Astrocyte of the cerebellum (primary cell): ENCODE measurements at places on chromosomes 5 and 9.

DNA sequence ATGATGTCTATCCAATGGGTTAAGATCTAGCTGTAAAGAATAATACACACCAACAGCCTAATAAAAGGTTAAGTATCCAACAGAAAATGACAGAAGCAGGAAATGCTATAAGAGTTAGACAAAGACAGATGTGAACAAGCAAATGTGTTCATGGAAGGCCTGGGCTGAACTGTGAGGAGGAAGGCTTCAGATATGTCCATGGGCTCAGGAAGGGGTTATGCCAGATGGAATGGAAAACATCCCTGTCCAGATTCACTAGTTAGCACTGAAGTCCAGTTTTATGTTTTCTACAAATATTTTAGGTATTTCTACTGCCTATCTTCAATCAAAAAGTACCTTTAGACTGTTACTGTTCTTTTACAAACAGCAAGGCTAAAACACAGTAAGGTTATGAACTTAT is 27.1 kb downstream of the ERAP1 start:
- no peak for DNase-seq

DNA sequence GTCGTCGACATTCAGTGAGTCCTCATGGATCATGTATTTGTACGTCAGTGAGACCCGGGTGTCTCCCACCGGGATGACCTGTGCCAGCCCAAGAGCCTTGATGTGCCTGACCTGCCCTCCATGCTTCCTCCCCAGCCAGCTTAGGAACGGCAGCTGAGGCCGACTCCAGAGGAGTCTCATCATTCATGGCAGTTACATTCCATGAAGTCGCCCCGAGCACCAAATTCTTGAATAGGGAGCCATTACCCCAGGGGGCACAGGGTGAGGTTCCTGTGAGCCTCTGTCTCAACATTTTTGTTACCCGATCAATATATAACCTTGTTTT is 67.8 kb downstream of the ZNF354C start:
- no peak for DNase-seq

GRCh38 chr5:131285703-131286399 is 22.0 kb downstream of the CDC42SE2 start:
- no peak for DNase-seq

- DNase-seq, result no peak
Observed at GRCh38 chr9:79575547-79575946, 3.8 kb downstream of the TLE4 start.

GRCh38 chr9:5493679-5494511 is 16.4 kb upstream of the PDCD1LG2 start:
- no peak for DNase-seq

- no peak for DNase-seq
Observed at GRCh38 chr9:4732890-4733289, 8.1 kb downstream of the AK3 start.

DNA sequence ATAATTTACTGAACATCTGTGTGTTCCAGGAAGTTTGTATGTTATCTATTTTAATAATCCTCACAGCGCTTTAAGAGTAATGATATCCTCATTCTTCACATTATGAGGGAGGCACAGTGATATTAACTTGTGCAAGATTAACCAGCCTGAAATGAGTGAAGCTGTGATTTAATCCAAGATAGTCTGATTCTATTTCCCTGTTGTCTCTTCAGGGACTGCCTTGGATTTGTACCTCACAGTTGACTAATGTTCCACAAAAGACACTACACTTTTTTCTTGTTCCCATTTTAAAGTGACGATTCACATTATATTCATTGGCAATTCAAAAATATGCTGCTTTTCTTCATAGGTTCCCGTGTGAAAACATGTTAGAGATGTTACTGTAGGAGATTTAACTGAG is 125.3 kb upstream of the GNA14 start:
- no peak for DNase-seq

DNA sequence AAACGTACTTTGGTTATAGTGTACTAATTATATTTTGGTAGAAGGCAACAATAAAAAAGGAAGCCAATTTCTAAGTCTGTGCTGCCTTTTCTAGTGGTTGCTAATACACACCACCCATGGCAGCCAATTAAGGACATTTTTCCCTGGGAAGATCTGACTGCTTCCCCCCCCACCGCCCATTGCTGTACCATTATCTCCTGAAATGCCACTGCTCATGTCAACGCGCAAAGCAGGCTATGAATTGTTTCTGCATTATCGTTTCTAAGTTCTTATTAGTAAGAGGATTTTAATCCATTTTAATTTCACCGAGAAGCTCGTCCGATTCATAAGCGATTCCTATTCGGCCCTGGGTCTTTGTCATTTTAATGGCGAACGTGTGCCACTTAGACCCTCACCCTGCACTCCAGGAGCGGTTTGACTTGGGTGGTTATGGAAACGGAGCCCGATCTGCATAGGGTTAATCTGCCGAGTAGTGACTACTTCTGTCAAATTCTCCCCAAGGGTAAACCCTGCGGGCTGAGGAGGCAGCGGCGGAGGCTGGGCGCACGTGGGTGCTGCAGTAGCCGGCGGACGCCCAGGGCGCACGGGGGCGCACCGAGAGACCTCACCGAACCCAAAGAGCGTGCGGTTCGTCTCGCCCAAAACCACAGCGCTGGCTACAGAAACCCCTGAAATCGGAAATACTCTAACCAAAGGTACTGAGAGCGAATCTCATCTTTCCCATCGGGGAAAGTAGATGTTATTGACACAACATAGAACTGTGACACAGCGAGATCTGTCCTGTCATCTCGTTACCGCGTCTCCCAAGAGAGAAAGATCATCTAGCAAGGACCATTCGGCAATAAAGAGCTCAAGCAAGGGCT is 55.8 kb upstream of the SHC3 start:
- DNase-seq, result no peak

DNA sequence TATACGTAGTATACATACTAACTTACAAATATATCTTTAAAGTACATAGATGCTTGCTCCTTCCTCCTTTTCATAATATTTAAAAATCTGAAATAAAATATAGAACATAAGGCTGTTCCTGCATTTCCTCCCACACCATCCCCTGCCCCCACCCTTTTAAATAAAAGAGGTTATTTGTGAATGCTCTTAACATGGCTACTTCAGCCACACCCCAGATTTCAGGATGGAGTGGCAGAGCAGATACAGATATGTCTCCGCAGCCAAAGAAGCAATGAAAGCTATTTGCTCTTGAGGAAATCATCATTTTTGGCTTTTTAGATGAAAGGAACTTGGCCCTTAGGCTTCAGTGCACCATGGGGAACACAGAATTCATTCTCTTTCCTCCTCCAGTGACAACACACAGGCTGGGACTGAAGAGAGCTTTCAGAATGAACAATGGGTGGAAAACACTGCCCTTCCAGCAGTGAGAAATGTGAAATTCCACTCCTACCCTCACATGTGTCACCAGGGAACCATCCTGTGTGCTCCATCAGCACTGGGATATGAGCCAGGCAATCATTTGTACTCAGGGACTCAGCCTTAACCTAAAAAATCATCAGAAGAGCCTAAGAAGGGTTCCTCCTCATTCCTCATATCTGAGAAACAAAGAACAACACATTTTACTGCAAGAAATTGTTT is 134.3 kb downstream of the PPP2R2B start:
- DNase-seq, result no peak

DNA sequence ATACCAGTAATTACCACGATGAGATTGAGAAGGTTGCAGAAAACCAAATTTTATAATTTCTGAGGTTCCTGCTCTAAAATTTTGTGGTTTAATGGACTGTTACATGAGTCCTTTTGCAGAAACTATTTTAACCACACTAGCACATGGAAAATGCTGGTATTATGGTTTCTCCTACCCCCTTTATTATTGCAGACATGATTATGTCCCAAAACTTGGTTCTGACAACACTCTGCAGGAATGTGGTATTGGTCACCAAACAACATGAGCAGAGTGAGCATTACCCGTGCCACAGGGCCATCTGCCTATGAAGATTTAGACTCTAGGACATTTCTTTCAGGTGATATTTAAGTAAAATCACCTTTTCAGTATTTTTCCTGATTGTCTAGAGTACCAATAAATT is 2.8 kb upstream of the ECM2 start:
- DNase-seq, result peak; percentile 57

DNA sequence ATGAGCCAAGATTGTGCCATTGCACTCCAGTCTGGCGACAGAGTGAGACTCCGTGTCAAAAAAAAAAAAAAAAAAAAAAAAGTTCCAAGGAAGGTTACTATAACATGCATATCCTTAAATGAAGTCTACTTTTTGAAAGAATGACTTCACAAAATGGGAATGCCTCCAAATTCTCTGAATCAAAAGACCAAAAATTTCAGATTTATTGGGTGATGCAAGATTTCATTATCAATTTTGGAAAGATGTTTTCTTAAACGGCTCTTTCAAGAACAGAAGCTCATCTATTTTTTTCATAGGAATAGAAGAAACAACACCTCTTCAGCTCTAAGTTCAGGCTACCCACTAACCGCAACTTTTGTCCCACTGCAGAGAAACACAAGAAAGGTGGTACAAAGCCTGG is 69.9 kb downstream of the AUH start:
- no peak for DNase-seq

DNA sequence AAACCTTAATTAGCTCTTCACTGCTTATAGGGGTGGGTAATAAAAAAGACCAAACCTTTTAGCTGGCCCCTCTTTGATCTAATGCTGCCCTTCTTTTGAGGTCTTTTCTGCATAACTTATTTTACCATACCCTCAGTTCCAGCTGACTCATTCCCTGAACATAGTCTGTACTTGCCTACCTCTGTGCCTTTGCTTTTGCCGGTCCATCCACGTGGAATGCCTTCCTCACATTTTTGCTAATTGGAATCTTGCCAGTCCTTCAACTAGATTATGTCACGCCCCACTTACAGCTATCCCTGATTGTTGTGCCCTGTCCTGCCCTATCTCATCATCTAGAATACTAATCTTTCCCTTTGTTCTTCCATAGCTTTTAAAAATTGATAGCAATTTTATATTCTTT is 44.2 kb downstream of the FAF2 start:
- no peak for DNase-seq

DNA sequence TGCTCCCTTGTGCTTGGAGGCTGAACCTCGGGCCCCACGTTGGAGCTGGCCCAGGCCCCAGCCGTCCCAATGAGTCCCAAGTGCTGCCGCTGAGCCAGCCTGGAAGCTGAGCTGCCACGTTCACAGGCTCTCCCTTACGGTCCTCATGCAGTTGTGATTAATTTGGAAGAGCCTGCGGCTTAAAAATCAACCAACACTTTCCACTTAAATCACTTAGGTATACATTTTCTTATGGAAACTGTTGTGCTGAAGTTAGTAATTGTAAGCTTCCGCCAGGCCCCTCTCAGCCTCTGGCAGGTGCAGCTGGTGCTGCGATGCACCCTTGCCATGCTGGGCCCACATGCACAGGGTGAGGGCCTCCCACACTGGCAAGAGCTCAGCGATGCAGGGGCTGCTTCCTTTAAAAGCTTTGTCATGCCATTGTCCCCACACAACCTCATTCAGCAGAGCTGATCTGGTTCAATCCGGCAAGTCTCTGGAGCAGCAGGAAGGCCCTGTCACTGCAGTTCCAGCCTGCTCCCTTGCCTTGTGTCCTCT is 61.0 kb downstream of the IPPK start:
- no peak for DNase-seq
